ENCODE measurements at places on chromosomes 5 and 9.

GRCh38 chr9:20238921-20239320 lies 383.4 kb downstream of the MLLT3 start:
- DNase-seq, result no peak

GRCh38 chr5:57231607-57232006 lies 57.7 kb downstream of the GPBP1 start:
- no peak for DNase-seq

DNA sequence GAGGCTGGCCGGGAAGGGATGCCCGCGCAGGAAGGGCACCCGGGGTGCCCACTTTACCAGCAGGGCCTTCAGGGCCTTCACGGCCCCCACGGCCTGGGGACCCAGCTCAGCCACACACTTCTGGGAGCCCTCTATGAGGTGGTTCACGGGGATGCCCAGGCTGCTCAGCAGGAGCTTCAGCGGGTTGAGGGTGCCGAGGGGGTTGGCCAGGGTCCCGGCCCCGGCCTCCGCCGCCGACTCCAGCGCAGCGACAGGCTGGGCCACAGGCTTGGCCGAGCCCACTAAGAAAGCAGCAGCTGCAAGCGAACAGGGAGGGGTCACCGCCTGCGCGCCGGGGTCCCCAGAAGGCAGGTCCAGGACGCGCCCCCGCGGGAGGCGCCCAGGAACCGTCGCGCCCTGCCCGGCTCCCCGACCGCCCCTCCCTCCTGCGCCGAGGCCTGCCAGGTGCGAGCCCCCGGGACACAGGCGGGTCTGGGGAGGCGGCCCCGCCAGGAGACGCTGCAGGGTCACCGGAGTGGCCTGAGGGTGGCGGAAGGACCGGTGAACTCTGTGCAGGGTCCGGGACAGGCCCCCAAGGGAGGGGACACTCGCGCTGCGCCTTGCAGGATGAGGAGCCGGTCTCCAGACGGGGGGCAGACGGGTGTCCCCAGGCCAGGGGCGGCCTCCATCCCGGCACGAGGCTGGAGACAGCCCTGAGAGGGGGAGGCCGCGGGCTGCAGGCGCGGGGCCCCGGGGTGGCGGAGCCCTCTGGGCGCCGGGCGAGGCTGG lies 572 bp downstream of the SCGB3A1 start:
- no peak for DNase-seq

- DNase-seq, result no peak
Measured at GRCh38 chr5:66745297-66745696, 149.1 kb downstream of the MAST4 start.

DNA sequence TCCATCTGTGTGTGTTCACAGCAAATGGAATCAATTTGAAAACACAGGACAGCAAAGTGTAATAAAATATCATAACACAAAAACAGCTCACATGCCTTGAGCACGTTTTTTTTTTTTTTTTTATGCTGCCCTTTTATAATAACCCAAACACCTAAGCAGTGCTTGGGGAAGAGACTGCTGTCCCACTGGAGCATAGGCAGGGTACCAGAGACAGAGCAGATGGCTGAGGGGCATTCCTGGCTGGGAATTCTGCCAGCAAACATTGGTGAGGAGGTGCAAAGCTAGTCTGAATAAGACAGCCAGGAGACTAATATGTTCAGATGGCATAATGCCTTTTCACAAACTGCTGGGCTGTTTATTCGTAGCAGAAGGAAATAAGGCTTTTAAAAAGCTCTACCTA lies 58.1 kb upstream of the SV2C start:
- no peak for DNase-seq

GRCh38 chr9:136291306-136292025 lies 12.4 kb downstream of the CCDC187 start:
- no peak for DNase-seq

- DNase-seq, result no peak
Measured at GRCh38 chr9:14029806-14030374, 284.1 kb downstream of the NFIB start.

GRCh38 chr5:51043745-51044144 lies 339.5 kb upstream of the ISL1 start:
- DNase-seq, result no peak

DNA sequence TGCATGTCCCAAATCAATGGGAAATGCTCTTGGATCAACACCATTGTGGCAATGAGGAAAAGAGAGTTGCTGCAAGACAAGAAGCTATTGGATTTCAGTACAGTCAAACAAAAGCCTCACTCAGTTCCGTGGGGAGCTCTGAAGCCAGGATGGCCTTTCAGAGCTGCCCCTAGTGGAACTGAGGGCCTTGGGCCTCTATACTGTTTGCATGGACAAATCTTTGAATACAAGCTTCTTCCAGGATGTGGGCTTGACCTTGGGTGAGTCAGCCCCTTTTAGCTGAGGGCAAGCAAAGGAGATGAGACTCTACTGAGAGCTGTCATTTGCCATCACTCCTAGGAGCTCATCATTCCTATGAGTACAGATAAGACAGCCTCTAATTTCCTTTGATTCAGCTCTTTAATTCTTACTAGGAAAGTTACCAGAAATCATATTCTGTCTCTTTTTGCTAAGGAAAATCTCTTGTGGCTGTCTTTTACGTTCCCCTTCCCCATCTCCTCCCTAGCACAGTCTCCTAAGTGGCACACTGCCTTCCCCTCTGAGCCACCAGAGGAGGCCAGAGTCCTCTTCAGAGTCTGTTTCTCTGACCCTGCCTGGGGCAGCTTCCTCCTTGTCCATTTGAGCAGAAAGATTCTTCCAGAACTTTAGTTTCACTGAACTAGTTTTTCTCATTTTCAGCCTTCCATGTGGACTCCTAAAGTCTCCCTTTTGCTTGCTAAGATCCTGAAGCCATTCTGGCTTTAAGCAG lies 168.8 kb upstream of the POC5 start:
- DNase-seq, result no peak

All from NCI-H2029 treated with DMSO at 0.1 percent for 48 hours (cell line).